Fibroblast of lung (primary cell): ENCODE measurements at places on chromosomes 1 and 21. TPM values are rescaled to one million over a fixed set of nuclear protein-coding genes. Genes with fewer than 3 reads are reported as not detected.

Gene PLA2G4A
- 3.9 and 5.8 TPM in 2 replicates for total RNA-seq

Gene GNG4
- total RNA-seq, result under 0.01 TPM in 2 replicates

Gene PLXNA2
- total RNA-seq, result 2.0 and 2.8 TPM in 2 replicates

Gene ZNF684
- total RNA-seq, result 4.1 and 4.4 TPM in 2 replicates

Gene LCE2C
- not detected in 2 replicates for total RNA-seq

Gene ST6GALNAC5
- 0.83 and 1.3 TPM in 2 replicates for total RNA-seq

Gene LINGO4
- not detected in 2 replicates for total RNA-seq

Gene KIF26B
- total RNA-seq, result 6.1 and 6.9 TPM in 2 replicates

Gene LCE3E
- not detected in 2 replicates for total RNA-seq

Gene CATSPERE
- total RNA-seq, result 0.77 and 0.99 TPM in 2 replicates

- DNase-seq, result no peak
These were observed 194.6 kb upstream of the RRP15 start for GRCh38 chr1:218090459-218090858.

DNA sequence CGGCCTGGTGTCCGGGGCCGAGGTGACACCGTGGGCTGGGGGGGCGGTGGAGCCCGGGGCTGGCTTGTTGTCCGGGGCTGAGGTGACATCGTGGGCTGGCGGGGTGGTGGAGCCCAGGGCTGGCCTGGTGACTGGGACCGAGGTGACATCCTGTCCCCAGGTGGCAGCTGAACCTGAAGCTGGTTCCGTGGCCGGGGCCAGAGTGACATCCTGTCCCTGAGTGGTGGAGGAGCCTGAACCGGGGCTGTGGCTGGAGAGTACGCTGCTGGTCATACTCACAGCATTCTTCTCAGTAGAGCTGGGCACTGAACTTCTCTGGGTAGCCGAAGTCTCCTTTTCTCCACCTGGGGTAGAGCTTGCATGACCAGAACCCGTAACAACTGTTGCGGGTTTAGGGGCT is 15.8 kb downstream of the THBS3 start:
- DNase-seq, result no peak

GRCh38 chr1:227066999-227067398 is 126.9 kb downstream of the COQ8A start:
- DNase-seq, result no peak

GRCh38 chr1:102872526-102872925 is 235.8 kb downstream of the COL11A1 start:
- DNase-seq, result no peak

DNA sequence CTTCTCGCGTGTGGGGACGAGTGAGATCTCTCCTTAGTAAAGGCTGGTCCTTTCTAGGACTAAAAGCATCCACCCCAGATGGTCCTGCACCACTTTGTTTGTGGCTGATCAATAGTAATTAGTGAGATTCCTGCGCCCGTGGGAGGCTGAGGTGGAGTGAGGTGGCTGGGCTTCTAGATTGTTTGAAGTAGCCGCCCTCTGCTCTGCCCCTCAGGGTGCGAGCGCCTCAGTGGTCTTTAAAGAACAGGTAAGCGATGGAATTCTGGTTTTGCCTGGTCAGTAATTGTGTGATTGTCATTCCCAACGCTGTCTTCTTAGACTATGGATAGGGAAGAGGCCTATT is 20.7 kb downstream of the PEX14 start:
- no peak for DNase-seq

DNA sequence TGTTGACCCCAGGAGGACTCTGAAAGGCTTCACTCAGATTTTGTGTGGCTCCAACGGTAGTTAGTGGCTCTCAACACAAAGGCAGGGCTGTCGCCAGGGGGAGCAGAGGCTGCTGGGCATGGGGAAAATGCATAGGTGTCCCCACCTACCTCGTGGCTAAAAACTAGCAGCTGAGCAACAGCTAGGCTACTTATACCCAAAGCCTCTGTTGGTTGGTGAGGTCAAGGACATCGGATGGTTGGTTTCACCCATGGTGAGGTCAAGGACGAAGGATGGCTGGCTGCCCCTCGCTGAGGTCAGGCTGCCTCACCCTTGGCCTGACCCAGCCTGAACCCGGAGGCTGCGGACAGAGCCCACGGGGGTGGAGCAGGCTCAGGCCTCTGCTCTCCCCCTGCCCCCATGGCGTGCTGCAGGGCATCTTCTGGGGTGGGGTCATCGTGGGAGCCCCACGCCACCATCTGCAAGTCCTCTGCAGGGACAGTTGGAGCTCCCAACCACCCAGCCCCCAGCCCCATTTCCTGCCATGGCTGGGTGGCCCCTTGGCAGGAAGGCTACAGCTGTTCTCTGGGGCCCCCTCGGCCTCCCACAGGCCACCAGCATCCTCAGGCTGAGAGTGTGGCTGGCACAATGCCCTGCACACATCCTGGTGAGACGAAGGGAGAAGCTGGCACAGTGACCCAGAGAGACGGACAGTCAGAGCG is 8.5 kb upstream of the GNB1 start:
- DNase-seq, result no peak

DNA sequence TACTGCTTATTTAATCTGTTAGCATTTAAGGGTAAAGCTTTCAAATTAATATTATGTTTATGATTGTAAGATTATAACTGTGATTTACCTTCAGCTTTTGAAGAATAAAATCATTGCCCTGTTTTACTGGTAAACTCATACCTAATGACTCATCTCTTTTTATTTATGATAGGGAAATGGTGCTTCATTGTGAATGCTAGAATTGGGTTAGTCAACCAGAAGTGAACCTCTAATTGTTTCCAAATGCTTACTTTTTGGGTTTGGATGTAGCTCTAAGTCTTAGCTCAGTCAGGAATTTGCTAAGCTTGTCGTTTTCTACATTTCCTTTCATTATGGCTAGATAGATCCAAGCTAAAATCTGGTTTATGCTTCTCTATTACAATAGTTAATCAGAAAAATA is 59.4 kb downstream of the SLC30A7 start:
- peak; percentile 87 for DNase-seq

DNA sequence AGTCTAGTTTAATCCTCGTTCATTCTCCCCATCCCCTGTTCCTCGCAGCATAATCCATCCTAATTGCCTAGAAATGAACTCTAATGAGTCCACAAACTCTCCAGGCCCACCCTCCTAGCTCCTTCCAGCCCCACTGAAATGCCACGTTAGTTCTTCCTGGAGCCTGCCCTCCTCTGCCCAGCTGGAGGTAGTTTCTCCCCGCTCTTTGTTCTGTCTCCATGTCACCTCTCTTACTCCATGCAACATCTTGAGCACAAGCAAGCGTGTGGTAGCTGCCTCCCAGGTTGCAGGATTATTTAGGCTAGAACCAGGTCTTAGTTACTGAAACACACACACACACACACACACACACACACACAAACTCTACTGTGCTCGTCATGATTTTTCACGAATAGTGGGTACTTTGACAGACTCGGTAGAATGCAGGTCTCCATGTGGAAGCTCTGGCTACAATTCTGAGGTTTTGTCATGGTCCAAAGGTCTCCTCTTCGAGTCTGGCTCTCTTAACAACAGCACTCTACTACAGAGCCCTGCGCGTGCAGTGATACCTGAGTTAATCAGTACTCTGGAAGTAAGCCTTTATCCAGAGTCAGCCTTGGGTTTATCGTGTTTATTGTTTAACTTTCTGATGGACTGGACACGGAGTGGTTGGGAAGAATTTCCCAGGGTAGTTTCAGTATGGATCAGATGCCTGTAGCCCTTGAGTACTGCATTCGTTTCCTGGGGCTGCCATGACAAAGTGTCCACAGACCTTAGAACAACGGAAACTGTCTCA is 27.5 kb downstream of the HUNK start:
- DNase-seq, result no peak

GRCh38 chr1:25944986-25945385 is 38.8 kb upstream of the STMN1 start:
- no peak for DNase-seq

DNA sequence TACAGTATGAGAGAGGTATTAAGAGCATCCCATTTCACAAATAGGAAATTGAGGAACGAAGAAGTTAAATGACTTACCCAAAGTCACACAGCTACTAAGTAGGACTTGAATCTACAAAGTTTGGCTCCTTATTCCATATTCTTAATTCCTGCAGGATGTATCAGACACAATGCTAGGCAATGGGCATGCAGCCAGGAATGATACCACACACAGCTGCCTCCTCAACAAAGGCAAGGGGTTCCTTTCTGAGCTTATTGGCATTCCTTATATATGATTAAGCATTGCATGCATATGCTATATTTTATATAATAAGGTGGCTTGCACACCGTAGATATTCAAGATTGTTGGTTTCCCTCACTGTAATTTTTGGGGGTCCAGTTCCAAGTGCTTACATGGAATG is 34.2 kb upstream of the JUN start:
- DNase-seq, result peak; percentile 84

GRCh38 chr1:18090636-18091035 is 17.0 kb upstream of the IGSF21 start:
- DNase-seq, result no peak

DNA sequence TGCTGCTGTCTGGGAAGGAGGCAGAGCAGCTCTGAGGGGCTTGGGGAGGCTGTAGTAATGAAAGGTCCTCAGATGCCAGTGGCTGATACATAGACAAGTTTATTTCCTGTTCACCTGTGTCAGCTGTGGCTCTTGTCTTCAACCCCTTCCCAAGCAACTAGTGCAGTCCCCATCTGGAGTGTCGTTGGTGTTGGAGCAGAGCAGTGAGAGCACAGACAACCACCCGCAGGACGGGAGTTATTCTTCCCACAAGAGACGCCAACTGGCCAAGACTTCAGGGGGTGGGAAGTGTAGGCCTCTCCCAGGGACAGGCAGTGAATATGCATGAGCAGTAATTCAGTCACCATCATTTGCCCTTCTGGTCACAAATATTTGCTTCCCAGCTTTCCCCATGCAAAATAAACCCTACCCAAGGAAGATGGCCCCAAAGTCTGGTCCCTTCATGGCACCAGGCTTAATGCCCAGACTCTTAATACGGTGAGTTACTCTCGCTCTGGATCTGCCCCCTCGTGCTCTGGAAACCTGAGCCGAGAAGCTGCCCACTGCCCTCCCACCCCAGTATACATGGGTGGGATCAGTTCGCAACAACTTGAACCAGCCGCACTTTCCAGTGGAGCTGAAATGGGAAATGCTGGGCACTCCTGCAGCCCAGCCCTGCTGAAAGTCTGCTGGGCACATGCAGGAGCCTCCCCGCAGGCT is 153.5 kb upstream of the COL6A1 start:
- no peak for DNase-seq

DNA sequence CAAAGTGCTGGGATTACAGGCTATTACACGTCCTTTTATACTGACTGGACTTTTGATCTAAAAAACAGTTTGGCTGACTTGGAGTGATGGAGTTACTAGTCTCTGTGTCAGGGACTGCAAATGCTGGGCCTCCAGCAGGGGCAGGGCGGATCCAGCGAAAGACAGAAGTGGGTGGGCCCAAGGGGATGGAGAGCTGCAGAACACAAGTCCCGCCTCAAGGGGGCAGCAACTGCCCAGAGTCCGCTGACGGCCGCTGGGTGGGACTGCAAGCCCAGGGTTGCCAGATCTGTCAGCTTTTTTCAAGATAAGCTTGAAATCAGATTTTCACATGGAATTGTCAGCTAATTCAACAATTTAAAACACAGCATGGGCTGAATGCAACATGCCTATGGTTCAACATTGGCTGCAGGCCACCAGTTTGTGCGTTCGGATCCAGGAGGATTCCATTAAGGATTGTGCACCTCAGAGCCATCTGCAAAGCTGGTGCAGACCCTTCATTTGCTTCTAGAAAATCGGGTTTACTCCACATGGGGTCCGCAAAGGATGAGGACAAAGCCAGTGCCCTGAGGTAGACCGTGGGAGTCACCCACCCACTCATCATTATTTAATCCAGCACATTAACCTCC is 10.7 kb downstream of the STMN1 start:
- DNase-seq, result peak; percentile 84

DNA sequence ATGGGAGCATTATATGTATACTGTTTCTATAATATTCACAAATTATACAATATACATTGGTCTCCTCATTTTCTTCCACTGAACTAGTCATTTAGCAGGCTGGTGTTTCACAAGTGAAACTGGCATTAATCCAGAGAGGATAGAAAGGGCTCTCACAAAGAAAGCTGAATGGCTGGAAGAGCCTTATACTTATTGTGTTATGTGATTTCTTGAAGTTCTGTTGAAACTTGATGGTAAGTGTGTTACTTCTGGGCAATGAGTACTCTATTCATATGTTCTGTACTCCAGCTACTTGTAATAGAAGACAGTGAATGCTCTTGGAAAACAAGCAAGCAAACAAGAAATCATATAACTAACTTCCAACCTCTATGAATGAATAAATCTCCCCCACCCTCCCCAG is 14.9 kb downstream of the STX12 start:
- DNase-seq, result peak; percentile 28

DNA sequence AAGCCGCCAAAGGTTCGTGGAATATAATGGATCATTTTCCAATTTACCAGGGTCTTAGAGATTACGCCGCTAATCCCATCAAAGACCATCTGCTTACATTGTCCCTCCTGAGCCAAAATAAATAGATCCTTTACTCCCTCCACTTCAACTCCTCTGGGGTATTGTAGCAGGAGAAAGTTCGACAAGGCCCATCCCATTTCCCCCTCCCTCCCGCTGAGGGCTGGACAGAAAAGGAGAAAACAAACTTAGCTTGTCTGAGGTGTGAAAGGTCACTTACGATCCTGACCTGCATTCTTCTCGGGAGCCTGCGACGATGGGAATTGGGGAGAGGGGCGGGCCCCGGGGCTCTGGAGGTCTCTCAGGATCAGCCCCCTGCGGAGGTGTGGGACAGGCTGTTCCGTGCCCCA is 60.8 kb downstream of the MEF2D start:
- no peak for DNase-seq

DNA sequence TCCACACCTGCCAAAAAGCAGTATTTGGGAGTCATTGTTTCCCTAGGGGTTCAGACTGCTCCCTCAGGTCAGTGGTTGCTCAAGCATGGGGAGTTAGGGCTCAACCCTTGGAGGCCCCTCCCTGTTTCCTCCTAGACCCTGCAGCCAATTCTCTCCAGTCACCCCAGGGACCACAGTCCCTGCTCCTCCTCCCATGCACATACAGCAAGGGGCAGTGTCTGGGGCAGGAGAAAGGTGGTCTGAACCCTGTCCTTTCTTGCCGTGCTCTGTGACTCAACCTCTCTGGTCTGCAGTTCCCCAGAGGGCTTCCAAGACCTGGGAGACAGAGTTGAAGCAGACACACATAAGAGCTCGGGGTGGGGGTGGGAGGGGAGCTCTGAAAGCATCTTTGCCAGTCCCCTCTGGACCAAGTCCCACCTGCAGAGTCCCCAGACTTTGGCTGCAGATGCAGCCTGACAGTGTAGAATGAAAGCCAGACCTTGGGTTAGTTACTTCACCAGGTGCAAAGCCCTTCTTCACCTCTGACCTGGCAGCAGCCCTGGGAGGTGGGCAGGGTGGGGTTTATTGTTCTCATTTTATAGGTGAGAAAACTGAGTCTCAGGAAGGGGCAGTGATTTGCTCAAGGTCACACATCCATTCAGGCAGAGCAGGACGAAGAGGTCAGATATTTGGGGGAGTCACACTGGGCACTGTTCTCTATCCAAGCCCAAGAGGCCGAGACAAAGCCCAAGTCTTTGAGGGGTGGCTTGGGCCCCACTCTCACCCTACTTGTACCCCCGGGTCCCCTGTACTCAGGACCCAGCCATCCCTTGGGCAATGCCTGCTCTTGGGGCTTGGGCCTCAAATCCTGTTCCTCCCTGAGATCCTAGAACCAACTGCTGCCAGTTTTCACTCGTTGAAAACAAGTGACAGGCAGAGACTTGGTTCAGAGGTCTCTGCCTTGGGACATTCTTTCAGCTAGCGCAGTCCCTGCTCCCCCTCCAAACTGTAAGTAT is 748 bp downstream of the PDZK1IP1 start:
- DNase-seq, result no peak

GRCh38 chr1:177024623-177025022 is 139.9 kb downstream of the ASTN1 start:
- DNase-seq, result no peak
